ENCODE measurements at places on chromosomes 2 and 18.
A peak's percentile ranks its signal among the peaks of the same experiment; 100 is the strongest.

DNA sequence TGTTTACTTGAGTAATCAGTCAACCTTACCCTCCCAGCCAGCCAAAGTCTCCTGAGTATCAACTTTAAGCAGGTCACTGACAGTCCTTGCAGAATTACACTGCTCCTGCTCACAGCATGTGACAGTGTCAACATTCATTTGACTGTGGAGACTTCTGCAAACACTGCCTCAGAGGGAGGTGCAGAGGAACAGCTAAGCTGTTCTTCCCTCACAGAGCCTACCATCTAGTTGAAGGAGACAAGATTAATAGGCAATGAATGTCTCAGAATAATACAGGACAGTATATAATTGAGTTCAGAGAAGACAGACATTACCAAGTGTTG lies 11.9 kb downstream of the SLC14A2 start:
- DNase-seq: no peak

- DNase-seq: no peak
Observed at GRCh38 chr18:8945514-8945913, 157.0 kb upstream of the NDUFV2 start.

DNA sequence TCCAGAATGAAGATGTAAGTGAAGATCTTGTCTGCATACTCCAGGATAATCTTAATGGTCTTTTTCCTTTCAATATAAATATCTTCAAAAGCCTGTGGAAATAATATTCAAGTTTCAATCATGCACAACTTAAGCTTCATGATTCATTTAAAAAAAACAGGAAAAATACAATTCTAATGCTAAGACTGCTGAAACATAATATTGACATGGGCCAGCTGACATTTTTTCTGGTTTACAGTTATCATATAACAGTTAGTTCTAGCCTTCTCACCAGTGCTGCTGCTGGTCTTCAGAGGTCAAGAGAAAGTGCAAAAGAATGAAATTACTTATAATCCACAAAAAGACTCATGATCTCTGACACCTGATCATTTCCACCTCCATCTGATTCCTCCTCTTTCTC lies 110.4 kb upstream of the SCN1A start:
- DNase-seq: no peak

GRCh38 chr18:75592527-75592926 lies 165.0 kb upstream of the SMIM21 start:
- DNase-seq: no peak

- peak; percentile 56 for DNase-seq
Observed at GRCh38 chr2:191688934-191689695, 11.2 kb downstream of the NABP1 start.

DNA sequence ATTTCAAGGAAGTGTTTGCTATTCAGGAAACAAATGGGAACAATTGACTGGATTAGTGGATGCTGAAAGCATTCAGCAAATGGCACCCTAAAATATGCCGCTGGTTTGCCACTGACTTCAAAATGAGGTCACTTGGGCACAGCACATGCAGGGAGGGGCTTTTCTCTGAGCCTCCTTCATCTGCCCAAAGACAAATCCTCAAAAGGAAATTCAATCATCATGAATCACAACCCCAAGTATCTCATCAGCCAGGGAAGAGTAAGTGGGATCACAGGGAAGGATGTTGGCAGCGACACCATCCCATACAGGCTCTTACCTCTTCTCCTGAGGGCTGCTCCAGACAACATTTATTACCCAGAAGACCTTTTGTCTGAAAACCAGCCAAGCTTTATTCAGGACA lies 14.4 kb upstream of the SP140L start:
- no peak for DNase-seq

DNA sequence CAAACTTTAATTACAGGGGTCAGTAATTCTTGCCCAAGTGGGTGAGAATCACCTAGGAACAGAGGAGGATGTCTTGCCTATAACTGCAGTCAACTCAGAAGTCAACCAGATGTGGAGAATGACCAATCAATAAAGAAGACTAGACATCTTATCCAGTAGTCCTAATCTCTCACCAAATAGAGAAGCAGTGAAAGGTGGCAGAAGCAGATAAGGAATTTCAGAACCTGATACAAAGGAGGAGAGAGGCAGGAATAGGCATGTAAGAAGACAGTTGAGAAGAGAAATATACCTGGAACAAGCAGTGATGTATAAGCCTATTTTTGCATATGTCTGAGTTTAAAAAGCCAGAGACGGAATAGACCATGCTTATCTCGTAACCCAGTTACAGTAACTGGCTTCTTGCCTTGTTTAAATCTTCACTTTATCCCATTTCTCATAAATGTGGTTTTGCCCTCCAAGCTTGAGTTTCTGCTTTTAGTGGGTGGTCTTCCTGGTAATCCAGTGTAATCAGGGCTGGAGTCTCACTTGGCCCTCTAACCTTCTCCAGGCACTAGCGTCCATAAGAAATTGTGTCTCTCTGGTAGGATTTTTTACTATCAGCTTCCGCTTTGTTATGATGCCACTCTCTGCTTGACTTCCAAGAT lies 401.0 kb downstream of the SUCLG1 start:
- no peak for DNase-seq

DNA sequence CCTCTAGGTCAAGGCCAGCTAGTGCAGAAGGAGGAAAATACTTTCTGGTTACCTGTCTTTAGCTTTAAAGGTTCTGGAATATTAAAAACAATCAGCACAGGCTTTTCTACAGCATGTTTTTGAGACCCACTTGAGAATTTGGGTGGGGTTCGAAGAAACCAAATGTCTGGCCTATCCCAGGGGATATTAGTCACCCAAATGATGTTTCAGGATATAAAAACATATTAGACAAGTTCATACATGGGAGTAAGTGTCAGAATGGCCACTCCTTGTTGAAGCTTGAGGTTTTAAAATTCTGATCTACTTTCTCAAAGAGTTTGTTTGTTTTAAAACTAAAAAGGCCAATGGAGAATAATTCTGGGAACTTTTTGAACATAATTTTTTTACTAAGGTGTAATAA lies 158.6 kb upstream of the DLX2 start:
- no peak for DNase-seq
